SHP77 (cell line): ENCODE measurements at places on chromosomes 7 and 10.
A peak's percentile ranks its signal among the peaks of the same experiment; 100 is the strongest.

- no peak for DNase-seq
Observed at GRCh38 chr7:156152390-156152789, 340.1 kb upstream of the SHH start.

- peak; percentile 78 for DNase-seq
Observed at GRCh38 chr7:102390697-102391484, 5.3 kb upstream of the PRKRIP1 start.

DNA sequence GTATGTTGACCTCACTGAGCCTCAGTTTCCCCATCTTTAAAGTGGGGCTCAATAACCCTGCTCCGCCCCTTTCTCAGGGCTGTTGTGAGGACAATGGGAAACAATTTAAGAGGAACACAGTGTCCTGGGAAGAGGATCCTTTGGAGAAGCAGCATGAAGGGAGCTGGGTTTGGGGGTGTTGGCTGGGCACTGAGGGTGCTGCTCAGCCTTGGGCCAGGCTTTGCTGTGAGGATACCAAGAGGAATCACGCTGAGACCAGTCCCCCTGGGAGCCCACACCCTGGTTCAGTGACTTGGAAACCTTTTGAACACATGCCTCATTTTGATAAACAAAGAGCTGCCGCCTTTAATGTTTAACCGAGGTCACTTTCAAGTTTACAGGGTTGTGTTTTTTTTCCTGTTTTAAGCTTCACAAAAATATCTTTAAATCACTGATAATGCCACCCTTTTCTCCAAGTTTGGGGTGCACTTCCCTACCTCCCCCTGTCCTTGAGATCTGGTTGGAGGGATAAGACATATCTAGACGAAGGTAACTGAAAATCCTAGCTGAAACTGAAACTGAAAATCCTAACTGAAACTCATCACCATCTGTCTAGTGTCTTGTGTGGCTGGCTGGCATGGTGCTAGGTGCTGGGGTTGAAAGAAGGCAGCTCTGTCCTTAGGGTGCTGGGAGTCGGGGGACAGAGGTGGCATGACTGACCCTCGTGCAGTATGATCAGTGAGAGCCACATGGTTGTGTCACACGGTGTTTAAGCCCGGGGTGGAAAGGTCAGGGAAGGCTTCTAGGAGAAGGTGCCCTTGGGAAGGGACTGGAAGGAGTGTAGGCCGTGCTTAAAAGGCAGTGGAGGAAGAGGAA is 27.7 kb downstream of the ZNF775 start:
- DNase-seq: no peak

DNA sequence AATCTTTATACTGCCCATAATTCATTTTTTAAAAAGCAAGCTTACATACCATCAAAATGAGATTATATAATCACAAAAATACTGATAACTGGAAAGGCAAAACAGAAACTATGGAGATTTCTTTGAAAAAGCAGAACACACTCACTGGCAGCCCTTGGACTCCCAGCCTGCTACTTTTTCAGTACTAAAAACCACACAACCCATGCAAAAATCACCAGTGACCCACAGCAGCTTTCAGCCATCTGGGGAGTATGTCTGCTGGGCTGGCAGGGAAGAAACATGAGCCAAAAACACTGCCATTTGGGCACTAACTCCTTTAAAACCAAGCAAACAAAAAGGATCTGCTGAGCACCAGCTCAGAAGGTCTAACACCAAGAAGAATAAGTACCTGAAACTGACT is 80.0 kb upstream of the DDC start:
- DNase-seq: no peak

- no peak for DNase-seq
Observed at GRCh38 chr7:155836216-155837125, 24.2 kb upstream of the SHH start.

DNA sequence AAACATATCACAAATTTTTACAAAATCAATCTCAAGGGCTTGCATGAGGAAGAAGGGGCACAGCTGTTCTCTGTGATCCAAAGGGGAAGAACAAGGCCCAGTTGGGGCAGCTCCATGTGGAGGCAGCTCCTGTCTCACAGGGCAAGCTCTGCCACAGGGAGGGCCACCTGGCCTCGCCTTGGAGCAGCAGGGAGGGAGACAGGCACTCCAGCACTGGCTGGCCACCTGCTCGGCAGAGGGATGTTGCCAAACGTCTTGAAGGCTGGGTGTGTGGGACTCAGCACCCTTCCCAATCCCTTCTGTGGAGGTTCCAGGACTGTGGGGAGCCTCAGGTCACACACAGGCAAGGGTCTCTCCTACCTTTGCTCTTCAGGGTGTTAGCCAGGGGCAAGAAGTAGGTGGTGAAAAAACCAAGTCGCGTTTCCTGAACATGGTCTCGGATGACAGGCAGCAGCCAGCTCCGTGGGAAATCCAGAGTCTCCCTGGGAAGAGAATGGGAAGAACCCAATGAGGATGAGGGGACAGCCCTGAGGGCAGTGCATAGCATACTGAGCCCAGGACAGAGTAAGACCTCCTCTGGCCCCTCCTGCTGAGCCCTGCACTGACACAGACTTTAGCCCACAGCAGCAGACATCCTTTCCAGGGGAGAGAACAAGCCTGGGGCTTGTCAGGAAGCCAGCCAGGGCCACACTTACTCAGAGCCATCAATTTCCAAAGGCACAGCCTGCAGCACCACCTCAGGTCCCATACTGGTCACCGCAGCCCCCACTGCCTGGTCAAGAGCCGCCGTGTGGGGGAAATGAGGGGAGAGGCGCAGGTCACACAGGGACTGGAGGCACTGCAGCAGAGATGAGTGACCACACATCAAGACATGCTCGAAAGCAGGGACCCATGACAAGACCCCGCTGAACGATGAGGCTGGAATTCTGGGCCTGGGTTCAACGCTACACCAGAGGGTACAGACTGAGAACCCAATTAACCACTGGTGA is 21.9 kb downstream of the RRP12 start:
- DNase-seq: no peak

- no peak for DNase-seq
Observed at GRCh38 chr7:120955577-120956149, 5.1 kb downstream of the ING3 start.

DNA sequence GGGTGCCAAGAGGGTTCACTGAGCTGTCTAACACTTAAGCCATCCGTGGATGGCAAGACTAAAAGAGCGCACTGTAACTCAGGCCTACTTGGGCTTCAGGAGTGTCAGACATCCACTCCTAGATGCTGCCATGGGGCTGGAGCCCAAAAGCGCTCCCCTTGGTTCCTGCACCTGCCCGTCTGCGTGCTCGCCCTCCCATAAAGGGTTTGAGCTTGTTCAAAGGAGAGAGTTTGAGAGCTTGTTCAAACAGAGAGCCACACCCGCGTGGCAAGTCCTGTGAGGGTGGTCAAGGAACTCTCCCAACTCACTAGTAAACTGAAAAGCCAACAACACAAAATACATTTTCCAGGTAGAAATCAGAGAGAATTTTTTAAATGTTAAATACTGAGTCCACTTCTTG is 256.7 kb downstream of the SEMA3A start:
- DNase-seq: no peak

- DNase-seq: no peak
Observed at GRCh38 chr7:22545529-22545928, 45.5 kb upstream of the STEAP1B start.
